ENCODE measurements at places on chromosomes 7 and 10. TPM values are rescaled to one million over a fixed set of nuclear protein-coding genes. Genes with fewer than 3 reads are reported as not detected.

GRCh38 chr7:30557245-30557644, 37.4 kb upstream of the GARS1 start:
- H3K4me3 ChIP-seq = no peak overlapping the region
- H3K4me1 ChIP-seq = peaks cover 23% of the 10 kb centered on the region

SFMBT2 gene
- total RNA-seq = 5.5 TPM

NYAP1 gene
- 0.62 TPM for total RNA-seq

MMD2 gene
- not detected for total RNA-seq

All from suprapubic skin (tissue), 4 donors.